Astrocyte (in vitro differentiated cells and primary cell): ENCODE measurements at places on chromosomes 7 and 10.

DNA sequence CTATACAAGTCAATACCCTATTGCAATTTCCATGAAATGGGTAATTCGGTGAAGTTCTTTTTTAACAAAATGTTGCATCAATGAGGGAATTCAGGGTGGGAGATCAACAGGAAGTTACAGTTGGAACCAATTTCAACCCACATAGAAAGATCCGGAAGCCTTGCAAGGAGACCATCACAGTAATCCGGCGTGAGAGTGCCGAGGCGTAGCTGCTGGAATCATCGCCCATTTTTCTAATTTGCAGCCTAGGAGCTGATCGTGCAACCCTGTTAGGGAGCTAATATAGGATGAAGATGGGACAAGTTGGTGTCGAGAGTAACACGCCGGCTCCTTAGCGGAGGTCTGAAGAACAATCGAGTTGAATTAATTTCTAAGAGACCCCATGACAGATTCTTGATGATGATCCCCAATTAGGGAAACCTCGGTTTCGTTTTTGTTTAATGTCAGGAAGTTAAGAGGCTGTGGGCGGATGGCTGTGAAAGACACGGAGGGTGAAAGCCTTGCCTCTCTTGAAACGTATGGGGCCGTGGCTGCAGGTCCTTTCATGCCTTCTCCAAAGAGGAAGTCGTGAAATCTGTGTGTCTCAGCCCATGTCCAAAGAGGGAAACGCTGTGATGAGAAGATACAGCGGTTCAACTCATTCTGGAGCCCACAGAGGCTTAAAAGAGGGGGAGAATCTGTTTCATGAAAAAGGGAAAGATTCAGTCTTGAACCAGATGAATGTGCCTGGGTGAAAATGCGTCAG, 51.2 kb upstream of the CARD11 start:
- DNase-seq: no peak

DNA sequence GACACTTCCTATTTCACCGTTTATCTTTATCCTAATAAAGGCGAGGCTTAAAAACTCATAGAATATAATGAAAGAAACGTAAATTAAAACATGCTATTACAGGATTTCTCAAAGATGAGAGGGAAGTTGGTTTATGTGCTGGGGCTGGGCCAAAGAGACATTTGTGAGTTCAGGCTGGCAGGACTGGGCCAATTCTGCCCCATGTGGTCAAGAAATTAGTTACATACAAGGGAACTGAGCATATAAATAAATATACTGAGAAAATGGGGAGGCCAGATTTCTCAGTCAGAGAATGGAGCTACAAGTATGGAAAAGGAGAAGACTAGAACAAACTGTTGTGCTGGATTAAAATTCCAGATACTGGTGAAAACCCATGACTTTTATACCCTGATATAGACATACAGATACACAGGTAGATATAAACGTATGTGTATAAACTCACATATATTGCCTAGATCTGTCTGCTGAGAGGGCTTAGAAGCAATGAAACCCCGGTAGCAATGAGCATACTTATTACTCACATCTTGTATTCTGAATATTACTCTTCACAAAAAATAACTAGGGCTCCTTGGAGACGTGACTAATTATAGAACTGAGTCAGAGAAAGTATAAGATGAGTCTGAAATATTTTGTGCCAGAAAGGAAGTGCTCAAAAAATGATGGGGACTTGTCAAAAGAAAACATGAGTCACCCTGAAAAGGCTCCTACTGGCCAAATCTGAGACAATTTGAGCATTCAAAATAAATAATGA, 155.7 kb upstream of the FGFR2 start:
- DNase-seq: peak; percentile 82

DNA sequence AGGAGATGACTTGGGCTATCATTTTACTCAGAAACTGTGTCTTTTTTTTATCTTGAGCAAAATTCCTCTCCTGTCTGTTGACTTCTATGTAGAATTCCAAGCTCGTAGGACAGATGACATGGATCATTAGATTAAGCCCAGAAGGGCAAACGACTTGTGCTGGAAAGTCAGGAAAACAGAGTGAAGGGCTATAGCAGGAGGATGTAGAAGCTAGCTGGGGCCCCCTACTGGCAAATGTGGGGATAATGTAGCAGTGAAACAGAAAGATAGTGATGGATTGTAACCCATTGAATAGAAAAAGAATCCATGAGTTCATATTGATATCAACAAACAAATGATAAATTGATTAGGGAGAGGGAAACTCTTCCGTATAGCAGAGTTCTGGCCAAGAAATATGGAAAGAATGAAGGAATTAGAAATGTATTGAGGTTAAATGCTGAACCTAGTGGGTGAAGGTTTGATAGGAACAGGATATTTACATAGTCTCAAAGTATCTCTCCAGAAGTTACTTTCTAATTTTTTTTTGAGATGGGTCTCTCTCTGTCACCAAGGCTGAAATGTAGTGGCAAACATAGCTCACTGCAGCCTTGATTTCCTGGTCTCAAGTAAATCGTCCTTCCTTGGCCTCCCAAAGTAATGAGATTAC, 103.6 kb downstream of the LYZL1 start:
- no peak for DNase-seq

DNA sequence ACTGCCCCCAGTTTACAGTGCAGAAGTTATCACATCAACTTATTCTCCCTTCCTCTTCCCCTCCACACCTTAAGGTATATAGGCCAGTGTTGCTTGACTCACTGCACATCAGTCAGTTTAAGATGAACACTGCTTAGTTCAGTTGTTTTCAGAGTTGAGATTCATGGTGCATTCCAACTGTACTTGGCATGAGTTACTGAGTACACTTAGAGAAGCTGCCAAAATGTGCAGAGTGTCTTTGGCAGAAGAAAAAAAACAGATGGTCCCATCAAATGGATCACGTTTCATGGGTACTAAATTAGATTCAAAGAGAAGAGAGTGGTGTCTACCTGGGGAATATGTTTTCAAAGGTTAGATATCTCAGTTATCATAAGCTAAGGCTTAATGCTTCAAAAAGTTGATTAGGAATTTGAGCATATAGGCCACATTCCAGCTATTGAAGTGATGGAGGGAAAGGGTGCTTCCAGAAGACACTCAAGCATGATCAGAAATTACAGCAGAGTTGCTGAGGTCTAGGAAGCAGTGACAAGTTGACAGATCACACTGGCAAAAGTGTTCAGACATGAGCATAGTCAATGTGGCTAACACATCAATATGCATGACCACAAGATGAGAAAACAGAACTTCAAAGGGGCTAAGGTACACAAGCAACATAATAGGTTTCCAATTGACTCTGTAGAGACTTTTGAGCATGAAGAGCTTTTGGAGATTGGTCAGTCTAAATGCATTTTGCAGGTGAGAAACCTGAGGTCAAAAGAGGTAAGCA, 579.2 kb upstream of the CELF2 start:
- DNase-seq: no peak

DNA sequence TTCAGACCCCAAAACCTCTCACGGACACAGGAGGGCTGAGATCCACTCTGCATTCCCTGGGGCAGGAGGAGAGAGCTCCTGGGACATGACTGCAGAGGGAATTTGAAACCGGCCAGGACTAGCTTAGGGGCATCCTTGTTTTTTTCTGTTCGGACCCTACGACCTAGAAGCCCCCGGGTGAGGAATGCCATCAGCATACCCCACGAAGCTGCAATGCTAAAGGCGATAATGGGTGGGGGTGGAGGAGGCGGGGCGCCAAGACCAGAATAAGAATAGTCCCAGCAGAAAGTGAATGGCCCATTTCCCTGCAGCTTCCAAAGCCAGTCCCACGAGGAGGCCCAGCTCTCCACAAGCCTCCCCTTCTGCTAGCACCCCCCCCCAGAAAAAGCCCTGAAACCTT, 4.0 kb downstream of the PDGFA start:
- no peak for DNase-seq

GRCh38 chr10:34024693-34025425, 690.4 kb upstream of the NRP1 start:
- DNase-seq: peak; percentile 12

DNA sequence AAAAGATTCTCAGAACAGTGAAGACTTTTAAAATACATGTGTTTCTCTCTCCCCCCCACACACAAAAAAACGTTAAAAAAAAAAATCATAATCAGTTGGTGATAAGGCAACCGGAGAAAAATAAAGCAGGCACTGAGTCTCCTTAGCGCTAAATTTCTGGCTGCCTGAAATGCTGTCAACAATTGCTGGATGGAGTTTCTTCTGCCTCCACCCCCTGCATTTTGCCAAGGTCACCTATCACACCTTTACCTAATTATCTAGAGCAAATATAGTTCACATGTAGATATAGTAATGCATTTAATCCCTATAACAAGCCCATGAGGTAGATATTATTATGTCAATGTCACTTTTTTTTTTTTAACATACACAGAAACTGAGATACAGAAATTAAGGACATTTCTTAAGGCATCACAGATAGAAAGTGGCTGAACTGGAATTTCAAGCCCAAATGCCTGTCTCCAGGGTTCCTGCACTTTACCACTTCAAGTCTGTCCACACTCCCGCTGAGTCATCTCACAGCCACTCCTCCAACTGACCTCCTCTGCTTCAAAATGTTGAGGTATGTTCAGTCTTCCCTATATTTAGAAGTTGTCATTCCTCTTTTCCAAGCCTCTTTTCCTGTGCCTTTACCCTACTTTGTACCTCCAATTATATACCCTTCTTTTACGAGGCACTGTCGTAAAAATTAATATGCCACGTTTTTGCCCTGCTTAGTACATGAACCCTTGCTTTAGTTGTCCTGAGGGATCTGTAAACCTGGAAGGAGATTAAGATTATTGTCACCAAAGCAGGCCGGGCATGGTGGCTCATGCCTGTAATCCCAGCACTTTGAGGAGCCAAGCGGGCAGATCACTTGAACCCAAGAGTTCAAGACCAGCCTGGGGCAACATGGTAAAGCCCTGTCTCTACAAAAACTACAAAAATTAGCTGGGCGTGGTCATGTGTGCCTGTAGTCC, 72.8 kb upstream of the MPP7 start:
- peak; percentile 78 for DNase-seq

- DNase-seq: no peak
Measured at GRCh38 chr7:158355456-158356065, 232.1 kb downstream of the PTPRN2 start.

- peak; percentile 21 for DNase-seq
Measured at GRCh38 chr7:11193131-11193867, 219.6 kb downstream of the PHF14 start.

DNA sequence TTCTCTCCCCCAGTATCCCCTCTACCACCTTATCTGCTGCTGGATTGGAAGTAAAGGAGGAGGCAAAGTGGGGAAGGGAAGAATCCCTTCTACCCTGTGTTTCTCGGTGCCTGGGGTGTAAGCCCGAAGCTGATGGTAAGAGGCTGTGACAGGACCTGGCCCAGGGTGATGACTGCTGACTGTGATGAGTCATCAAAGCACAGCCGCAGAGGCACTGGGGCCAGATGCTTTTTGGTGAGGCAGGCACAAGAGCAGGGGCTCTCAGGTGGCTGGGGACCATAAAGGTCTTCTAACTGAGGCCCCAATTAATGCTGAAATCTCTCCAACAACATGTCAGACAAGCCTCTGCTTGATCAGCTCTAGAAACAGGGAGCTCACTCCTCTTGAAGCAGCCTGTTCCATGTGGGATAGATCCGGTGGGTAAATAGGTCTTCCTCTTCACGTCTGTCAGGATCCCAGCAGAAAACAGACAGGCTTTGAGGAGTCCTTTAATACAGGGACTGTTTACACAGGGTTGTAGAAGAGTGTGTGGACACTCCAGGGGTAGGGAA, 86.1 kb upstream of the PCBD1 start:
- DNase-seq: peak; percentile 42

- DNase-seq: peak; percentile 77
Measured at GRCh38 chr10:74502963-74503608, 323.3 kb upstream of the KAT6B start.

DNA sequence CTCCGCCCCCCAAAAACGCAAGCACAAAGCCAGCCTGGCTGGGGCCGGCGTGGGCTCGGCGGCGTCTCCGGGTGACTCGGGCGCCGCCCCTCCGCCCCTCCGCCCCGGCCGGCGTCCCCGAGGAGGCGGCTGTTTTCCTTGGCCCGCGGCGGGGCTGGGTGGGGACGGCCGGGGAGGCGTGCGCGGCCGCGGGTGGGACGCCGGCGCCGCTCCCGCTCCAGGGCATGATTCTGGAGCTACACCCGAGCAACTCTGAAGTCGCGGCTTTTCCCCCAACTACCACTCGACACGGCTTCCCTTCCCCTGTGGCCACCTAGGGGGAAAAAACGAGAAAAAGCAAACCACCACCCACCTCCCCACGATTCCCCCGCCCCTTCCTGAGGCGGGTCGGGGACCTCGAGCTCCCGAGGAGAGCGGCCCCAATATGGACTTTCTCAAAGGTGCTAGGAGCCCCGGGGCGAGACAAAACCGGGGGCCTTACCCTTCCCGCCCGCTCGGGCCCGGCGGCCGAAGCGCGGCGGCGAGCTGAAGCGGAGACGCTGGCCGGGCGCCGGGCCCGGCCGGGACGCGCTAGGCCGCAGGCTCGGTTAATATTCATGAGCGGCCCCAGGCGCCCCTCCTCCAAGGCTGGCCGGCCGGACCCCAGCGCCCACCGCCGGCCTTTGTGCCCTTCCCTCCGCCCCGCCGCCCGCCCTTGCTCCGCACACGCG, 856 bp downstream of the ARHGAP21 start:
- no peak for DNase-seq

DNA sequence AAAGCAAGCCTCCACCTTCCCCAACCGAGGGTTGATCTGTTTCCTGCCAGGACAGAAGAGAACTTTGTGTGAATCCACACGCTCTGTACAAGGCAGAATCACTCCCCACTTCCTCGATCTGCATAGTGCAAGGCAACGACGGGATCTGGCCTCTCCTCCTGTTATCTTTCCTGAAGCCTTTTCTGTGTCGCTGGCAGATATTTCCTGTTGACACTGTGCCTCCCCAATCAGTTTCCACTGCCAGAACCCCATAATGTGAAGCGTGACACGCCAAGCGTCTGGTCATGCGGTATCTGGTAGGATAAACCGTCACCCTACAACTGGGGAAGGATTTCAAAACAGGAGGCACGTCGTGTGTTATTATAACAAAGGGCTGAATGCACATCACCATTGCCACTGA, 57.2 kb downstream of the FAM171A1 start:
- DNase-seq: no peak

GRCh38 chr7:156230576-156230975, 410.0 kb upstream of the RNF32 start:
- no peak for DNase-seq

DNA sequence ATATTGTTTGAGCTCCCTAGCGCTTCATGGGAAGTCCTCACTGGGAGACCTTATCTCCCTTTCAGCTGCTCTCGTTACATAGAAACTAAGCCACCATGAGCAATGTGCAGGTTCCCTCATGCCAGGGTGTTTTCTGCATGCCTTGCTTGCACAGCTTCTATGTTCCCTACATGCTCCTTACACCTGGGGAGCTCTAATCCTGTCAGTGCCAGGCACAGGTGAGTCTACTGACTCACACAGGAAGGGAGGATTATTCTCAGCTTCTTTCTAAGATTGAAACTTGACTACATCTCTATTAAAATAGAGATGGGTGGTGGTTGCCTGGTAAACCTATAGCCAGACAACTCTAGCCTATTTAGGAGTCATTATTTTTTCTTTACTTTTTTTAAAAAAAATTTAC, 375.7 kb upstream of the CDC14C start:
- DNase-seq: no peak

DNA sequence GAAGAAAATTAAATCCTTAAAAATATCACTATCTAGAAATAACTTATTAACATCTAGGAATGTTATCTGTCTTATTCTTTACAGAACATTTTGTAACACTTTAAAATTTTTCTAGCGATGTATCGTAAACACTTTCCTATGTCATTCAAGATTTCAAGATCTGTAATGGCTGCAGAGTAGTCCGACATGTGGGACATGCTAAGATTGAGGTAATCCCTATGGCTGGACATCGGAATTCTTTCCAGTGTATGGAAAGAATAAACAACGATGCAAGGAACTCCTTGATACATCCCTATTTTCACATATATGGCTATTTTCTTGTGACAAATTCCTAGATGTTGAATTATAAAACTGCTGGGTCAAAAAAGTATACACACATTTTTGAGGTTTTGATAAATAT, 37.5 kb downstream of the GNA12 start:
- no peak for DNase-seq
